ENCODE measurements at places on chromosomes 3 and 15.

GRCh38 chr3:171169866-171170265 is 143.3 kb upstream of the SLC2A2 start:
- DNase-seq, result no peak

GRCh38 chr3:65701516-65701915 is 337.2 kb downstream of the MAGI1 start:
- DNase-seq, result no peak

DNA sequence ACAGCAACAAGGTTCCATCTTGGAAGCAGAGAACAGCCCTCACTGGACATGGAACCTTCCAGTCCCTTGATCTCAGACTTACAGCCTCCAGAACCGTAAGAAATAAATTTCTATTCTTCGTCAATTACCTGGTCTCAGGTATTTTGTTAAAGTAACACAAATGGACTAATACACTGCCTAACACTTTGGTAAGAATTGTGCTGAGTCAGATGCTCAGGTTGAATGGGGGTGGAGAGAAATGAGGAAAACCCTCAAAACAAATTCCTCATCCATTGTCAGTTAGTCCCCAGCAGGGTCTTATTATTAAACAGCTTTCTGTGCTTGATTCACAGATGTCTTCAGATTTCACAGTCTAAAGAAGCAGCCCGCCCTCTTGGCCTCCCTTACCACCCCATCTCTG is 306.2 kb upstream of the SLCO3A1 start:
- DNase-seq, result no peak

DNA sequence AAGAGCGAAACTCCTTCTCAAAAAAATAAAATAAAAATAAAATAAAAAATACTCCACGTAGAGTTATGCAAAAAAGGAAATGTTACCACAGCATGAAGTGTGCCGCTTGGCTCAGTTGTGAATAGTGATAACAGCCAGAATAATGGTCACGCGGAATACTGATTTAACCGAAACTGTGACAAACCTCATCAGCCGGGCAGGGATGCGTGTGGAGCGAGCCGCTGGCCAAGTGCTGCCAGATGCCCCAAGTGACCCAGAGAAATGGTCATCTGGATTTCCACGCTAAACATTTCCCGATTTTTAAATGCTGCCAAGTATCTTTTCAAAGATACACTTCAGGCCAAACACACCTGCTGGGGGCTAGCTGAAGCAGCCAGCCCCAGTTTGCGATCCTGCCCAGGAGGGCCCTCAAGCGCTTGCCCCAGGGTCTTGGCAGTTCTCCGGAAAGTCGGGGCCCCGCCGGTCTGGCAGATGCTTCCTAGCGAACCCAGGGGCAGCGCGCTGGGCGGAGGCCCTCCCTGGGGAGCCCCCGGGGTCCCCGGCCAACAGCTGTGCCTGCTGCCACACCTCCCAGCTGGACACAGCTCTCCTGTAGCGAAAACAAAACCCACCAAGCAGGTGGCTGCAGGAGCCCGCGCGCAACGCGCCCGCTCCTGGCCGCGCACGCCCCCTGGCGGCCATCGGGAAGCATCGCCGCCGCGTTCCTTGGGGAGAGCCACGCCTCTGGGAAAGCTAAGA is 35.1 kb downstream of the CMTM6 start:
- peak; percentile 40 for DNase-seq

- DNase-seq, result no peak
These were observed 36.8 kb upstream of the POLG start for GRCh38 chr15:89371228-89372044.

DNA sequence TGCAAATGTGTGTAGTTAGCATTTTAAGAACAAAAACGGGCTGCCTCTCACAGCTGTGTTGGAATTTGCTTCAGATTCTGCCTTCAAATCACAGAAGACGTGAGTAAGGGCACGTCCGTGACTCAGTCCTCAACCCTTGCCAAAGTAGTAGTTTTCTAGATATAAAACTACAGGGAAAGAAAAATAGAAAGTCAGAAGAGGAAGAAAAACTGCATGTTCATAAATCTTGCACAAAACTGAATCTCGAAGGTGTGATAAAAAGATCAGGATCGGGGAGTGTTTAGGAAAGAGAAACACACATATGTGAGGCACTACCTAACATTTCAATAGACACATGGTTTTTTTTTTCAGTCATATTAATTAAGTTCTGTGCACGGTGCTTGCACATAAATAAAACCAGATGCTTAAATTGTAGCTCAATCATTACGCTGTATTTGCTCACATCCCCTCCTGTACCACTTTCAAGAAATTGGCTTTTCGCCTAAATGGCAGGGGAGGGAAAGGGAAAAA is 71.7 kb downstream of the P3H2 start:
- no peak for DNase-seq

DNA sequence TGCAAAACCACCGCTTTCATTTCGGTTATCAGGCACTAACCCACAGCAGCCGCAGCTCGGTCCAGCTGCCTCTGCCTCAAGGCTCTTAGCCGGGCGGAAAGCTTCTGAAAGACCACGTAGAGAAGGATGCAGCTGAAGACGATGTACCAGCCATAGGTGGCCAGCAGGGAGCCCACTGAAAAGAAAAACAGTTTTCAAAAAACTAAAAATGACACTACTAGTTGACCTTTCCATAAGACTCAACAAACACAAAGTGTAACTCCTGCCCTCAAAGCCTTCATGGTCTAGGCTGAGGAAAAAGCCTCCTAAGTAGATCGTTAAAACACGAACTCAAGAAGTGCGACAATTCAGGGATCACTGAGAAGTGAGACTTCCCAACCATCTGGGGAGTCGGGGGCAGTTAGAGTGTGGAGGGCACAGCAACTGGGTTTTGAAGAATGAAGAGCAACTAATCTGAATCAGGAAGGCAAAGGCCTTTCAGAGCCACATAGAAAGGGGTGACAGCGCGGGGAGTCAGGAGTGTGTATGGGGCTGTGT is 716 bp downstream of the SELENOS start:
- DNase-seq, result no peak

DNA sequence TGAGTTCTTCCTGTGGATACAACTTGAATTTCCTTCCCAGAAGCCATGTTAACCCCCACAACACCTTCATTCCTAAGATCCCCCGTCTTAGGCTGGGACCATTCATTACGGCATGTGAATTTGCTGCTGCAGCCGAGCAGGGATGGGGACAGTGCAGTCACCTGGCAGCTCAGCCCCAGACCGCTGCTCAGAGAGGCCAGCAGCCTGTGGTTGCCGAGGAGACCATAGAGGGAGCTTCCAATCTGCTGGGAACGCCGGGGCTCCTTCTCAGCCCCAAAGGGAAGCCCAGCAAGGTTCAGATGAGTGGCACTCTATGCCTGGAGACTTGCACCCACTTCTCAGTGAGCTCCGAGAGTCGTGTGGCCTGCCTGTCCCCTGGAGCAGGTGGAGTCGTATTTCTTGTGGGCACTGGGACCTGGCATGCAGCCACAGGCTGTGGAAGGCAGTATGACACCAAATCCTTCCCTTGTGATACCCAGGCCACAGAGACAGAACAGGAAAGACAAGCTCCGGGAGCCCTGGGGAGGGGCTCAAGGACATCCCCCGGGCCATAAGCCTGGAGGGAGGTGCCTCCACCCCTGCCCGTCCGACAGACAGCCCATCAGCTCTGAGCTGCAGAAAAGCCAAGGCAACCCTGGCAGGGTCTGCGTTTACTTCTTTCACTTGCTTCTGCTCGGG is 167.3 kb downstream of the FAM43A start:
- no peak for DNase-seq

GRCh38 chr3:60954048-60954447 is 297.2 kb downstream of the FHIT start:
- DNase-seq, result no peak

GRCh38 chr15:100787567-100788417 is 91.8 kb upstream of the ALDH1A3 start:
- DNase-seq, result no peak

DNA sequence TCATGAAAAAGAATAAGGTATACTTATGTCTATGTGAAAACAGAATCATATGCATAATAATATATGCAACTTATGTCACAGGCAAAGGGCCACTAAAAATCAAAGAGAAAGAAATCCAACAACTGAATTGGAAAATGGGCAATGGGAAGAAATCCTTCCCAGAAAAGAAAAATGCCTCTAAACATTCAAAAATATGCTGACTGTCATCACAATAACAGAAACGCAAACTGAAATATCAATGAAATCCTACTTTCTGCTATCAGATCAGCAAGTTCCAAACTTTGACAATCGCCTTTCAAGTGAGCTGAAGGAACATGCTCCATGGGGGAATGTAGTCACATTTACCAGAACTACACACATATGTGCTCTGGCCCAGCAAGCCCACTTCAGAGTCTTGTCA is 99.4 kb upstream of the KLF13 start:
- DNase-seq, result no peak

GRCh38 chr3:20147361-20147760 is 38.6 kb downstream of the SGO1 start:
- no peak for DNase-seq

GRCh38 chr15:42089942-42090341 is 4.4 kb downstream of the PLA2G4D start:
- DNase-seq, result no peak

- no peak for DNase-seq
These were observed 3.0 kb downstream of the ADAMTS9 start for GRCh38 chr3:64684715-64685261.

- no peak for DNase-seq
These were observed 8.5 kb upstream of the PSMD6 start for GRCh38 chr3:64031540-64032508.

DNA sequence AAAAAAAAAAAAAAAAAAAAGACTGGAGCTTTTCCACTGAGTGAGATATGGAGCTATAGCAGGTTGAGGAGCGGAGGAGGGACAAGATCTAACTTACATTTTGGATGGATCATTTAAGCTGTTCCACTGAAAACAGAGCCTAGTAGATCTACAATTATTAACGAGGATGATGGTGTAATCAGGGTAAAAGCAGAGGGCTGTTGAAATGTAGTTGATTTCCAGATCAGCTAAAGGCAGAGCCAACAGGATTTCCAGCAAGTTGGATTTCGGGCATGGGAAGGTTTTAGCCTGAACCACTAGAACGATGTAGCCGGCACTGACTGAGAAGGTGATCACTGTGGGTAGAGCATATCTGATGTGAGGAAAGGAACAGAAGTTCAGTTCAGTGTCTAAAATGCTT is 360.7 kb downstream of the EPHB1 start:
- DNase-seq, result no peak

DNA sequence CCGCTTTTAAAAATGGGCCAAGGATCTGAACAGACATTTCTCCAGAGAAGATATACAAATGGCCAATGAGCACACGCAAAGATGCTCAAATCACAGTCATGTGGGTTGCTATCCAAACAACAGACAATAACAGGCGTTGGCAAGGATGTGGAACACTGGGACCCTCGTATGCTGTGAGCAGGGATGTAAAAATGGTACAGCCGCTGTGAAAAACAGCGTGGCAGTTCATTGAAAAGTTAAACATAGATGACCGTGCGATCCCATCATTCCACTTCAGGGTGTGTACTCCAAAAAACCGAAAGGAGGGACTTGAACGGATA is 6.7 kb upstream of the LRRC15 start:
- no peak for DNase-seq

GRCh38 chr15:77454265-77454664 is 33.6 kb downstream of the HMG20A start:
- no peak for DNase-seq

DNA sequence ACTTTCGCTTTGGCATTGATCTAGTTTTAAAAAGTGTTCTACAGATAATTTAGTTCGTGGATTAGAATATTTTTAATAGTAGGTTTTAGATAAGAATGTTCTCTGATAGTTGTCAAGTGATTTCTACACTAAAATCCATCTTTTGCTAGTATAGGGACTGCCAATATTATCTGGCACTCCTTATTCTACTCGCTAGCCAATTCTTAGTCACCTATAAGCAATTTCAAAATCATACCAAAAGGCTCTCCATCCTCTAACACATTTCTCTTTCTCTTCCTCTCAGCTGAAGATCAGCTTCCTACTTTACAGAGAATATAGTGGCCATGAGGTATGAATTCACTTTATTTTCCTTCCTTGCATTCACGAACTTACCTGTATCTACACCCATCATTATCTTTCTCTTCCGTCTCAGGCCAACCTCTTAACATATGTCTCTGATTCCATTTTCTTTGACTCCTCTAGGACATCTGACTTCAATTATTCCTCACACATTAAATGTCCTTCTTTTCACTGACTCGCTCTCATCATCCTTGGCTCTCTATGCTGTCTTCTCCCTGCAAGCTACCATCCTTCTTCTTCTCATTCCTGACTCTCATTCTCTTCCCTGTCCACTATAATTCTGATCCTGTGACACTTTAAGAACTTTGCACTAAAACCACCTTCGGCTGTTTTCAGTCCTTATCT is 35.5 kb downstream of the C3orf80 start:
- no peak for DNase-seq

DNA sequence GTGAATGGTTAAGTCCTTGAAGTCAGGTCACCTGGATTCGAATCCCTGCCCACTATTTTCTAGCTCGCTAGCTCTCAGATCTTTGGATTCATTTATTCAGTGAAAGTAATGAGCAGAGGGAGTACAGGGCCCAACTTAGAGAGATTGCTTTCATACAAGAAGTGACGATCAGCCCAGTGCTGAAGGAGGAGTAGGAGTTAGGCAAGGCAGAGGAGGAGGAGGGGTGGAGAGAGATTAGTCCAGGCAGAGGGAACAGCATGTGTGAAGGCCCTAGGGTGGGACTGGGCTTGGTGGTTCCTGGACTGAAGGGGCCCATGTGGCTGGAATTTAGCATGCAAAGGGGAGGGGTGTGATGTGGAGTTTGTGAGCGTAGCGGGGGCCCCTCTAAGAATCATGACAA is 3.8 kb upstream of the CHRNA5 start:
- no peak for DNase-seq

DNA sequence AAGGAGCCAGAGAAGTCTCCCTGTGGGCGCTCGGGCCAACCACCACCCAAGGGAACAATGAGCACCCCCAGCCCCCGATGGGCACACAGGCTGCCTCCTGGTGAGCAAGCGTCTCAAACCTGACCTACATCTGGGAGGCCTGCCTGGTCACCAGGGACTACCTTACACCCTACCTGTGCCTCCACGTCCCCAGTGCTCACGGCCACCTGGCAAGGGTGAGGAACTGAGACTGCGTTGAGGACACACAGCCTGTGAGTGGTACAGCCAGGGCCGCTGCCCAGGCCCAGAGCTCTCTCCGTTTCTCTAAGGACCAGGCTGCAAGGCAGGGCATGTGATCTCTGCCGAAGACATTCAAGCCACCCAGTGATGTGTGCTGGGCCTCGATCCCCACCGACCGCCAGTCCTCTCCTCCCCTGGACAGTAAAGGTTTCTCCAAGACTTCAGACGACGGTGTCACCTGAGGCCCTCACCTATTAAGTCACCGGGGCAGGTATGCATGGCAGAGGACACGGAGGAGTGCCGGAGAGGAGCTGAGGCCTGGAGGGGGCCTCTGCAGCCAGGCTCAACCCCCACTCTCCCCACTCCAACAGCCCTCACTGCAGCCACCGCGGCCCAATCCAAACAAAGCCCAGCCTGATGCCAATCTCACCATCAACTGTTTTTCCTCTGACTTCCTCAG is 2.8 kb downstream of the GOLGA8A start:
- no peak for DNase-seq

DNA sequence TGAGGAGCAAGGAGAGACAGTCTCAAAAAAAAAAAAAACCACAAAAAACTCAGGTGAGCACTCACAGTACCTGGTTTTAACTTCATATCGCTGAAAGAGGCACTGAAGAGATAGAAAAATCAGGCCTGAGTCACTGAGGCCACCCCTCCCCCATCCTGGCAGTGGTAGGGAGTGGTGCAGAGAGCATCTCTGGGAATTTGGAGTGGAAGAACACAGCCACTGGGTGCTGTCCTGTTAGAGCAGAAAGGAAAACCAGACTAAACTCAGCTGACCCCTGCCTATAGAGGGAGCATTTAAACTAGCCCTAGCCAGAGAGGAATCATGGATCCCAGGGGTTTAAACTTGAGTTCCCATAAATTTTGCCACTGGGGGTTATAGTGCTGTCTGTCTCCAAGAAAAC is 22.2 kb upstream of the DNAJC13 start:
- no peak for DNase-seq

All from stimulated activated CD8-positive, alpha-beta memory T cell treated with anti-CD3 and anti-CD28 coated beads, Interleukin-15, amount 100 ng/mL, for 1 hour (primary cell).